ENCODE measurements at places on chromosomes 7 and 10.

DNA sequence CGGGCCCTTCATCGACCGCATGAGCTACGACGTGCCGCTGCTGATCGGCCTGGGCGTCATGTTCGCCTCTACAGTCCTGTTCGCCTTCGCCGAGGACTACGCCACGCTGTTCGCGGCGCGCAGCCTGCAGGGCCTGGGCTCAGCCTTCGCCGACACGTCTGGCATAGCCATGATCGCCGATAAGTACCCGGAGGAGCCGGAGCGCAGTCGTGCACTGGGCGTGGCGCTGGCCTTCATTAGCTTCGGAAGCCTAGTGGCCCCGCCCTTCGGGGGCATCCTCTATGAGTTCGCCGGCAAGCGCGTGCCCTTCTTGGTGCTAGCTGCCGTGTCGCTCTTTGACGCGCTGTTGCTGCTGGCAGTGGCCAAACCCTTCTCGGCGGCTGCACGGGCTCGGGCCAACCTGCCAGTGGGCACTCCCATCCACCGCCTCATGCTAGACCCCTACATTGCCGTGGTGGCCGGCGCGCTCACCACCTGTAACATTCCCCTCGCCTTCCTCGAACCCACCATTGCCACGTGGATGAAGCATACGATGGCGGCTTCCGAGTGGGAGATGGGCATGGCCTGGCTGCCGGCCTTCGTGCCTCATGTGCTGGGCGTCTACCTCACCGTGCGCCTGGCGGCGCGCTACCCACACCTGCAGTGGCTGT lies 1.2 kb downstream of the SLC18A3 start:
- DNase-seq = no peak

GRCh38 chr10:114879541-114880158 lies 58.1 kb downstream of the FHIP2A start:
- DNase-seq = peak; percentile 45

GRCh38 chr10:125160856-125161706 lies 718 bp upstream of the CTBP2 start:
- DNase-seq = no peak

- DNase-seq = no peak
Measured at GRCh38 chr7:19928247-19928646, 154.8 kb upstream of the TMEM196 start.

DNA sequence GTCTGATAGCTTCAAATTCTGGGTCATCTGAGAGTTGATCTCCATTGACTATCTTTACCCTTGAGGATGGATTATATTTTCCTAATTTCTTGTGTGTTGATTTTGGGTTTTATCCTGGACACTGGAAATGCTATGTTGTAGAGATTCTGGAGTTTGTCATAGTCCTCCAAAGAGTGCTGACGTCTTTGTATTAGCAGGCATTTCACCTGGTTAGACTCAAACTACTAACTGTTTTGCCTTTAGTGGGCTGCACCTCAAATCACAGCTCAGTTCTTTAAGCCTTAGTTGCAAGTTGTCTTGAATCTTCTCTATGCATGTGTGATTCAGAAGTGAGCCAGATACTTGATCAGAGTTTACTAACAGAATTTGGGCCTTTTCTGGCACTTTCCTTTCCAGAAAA lies 264.3 kb downstream of the RPS24 start:
- DNase-seq = no peak

GRCh38 chr7:16083931-16084330 lies 337.4 kb downstream of the CRPPA start:
- DNase-seq = no peak

DNA sequence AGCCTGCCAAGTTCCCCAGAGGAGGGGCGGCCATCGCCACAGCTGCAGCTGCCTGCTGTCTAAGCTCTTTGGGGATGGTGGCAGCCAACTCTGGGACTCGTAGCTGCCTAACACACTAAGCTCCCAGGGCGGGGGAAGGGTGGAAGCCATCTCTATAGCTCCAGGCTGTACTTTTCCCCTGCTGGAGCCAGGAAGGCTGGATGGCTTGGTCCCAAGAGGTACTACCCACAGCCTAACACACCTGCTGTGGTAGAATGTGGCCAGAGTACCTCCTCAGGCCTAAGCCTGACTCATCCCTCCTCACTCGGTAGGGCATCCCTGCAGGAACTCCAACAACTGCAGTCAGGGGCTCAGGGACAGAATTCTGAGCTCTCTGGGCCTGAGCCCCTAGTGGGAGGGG lies 151.7 kb upstream of the TAC1 start:
- DNase-seq = no peak

DNA sequence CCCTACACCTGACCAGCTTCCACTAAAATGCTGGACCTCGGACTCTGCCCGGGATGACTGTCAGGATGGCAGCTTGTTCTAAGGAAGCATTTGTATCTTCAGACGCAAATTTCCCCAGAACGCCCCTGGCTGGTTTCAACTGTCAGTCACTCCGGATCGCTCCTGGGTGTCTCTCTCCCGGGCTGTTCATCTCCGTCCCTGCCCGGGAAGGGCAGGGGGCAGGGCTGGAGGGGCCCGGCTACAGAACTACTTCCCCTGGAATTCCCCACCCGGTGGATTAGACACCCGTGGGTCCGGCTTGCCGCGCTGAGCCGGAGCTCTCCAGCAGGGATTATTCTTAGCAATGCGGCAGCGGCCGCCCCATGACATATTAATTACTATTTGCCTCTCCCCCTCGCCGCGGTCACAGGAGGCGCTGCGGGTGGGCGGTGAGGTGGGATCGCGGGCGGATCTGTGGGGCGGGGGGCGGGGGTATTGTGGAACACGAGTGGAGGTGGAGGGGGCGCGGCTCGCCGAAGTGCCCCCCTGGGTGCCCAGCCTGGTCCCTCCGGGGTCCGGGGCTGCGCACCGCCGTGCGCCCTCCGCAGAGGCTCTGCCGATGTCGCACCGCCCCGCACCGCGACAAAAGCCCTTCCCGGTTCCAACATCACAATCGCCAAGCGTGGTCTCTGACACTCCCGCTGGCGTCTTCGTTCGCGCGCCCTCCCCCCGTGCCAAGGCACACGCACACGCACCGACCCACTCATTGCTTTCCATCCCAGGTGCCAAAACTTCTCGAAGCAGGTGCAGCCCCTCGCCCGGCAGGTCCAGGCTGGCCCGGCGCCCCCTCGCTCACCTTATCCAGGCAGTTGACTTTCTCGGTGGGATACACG lies 276.1 kb upstream of the NEBL start:
- no peak for DNase-seq

GRCh38 chr7:46208635-46209525 lies 287.8 kb upstream of the IGFBP3 start:
- no peak for DNase-seq

DNA sequence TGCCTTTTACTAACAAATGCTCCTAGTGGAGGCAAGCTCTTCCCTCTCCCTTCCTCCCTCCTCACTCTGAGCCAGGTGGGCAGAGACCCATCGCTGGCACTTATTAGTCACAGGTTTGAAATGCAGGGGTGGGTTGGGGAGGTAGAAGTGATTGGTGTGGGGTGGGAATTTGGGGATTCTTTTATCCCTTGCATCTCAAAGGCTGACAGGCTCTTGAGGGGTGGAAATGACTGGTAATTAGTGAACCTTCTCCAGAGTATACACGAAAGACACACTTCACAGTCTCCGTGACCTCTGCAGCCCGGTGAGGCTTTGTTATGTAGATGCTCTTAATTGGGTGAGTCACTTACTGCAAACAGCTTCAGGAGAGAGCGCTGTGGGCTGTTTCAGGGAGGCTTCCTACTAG lies 13.9 kb upstream of the LRMDA start:
- DNase-seq = no peak

GRCh38 chr7:87046456-87046855 lies 13.0 kb downstream of the ELAPOR2 start:
- DNase-seq = no peak

GRCh38 chr7:95045236-95045923 lies 138.0 kb downstream of the PPP1R9A start:
- no peak for DNase-seq

- DNase-seq = no peak
Measured at GRCh38 chr7:11707606-11708193, 124.3 kb downstream of the THSD7A start.

DNA sequence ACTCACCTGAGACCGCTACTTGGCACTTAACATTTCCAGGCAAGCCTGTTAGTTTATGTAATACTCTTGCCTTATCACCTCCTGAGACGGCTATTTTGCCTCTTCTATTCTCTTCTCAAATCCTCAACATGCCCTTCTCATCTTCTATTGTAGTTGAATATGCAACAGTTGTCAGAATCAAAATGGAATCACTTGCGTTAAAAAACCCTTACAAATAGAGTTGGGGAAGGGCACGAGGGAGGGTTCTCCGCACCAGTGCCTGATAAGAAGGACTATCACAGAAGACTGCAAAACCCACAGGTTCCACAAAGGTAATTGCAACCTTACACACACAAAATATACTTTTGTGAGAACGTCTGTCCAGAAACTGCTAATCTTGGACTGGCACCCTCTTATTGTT lies 57.4 kb downstream of the ZNF783 start:
- no peak for DNase-seq

DNA sequence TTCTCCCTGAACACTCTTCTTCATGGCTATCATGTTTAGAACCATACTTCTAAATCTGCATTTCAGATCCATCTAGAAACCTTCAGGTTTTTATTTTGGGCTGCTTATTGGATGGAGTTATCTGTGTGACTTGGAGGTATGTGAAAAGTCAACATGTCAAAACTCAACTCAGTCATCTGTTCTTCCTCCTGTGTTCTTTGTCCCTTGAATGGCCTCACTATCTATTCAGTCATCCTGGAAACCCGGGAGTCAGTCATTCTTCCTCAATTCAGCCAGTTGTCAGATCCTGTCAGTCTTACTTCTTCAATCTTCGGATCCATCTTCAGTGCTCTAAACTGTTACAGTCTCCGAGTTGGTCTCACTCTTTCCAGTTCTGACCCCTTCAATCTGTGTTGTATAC lies 52.2 kb downstream of the VKORC1L1 start:
- DNase-seq = no peak

DNA sequence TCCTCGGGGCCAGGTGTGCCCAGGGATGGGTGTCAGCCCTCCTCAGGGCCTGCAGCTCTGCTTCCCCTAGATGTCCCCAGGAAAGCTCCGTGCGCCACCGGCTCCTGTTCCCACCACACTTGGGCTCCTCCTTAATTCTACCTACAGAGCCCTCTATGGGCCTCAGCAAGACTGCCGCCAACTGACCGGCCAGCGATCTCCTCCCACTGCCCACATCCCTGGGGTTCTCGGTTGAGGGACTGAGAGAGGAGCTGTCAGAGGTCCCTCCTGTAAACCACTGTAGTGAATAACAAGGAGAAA lies 5.3 kb upstream of the LDB3 start:
- DNase-seq = no peak

DNA sequence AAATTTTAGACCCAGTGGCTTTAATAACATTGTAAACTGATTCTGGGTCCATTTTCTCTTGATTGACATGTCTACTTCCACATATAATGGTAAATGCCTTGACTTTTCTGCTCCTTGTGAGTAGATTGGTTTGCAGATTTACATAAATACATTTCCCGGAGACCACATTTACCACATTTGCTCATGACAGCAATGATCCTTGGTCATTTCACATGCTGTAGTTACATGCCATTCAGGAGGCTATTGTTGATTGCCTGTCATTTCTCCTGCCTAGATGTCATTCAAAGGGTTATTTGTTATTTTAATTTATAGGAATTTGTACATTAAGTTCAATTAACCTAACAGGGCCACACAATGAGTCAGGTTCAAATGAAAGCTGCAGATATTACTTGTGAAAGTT lies 280.5 kb downstream of the CNTNAP2 start:
- no peak for DNase-seq

DNA sequence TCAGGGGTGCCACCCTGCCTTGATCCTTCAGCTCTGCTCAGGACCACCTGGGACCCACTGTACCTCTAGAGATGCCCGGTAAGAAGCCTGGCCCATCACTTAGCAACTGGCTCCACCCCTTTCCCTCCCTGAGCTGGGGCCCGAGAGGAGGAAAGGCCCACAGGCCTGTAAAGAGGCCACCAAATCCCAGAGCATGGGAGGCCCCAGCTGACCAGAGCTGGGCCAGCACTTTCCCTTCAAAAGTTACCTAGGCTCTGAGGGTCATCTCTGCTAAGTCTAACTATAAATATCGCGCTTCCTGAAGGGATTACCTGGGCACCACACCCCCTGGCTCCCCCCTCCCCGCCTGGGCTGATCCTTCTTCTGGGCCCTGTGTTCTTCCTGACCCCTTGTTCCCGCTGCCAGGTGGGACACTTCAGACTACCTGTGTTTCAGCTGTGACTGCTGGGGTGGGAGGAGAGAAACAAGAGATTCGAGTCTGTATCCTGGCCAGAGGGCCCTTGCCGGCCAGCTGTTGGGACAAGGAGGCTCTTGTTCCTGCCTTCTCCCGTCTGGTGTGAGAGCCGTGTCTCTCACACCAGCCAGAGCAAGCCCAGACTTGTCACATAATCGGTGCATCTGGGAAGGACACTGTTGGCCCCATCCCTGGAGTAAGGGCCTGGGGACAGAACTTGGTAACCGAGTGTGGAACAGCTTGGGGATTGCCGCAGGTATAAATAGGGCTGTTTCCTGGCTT lies 22.8 kb upstream of the ANKRD2 start:
- no peak for DNase-seq

- DNase-seq = no peak
Measured at GRCh38 chr7:148585399-148585798, 5.2 kb upstream of the C7orf33 start.

DNA sequence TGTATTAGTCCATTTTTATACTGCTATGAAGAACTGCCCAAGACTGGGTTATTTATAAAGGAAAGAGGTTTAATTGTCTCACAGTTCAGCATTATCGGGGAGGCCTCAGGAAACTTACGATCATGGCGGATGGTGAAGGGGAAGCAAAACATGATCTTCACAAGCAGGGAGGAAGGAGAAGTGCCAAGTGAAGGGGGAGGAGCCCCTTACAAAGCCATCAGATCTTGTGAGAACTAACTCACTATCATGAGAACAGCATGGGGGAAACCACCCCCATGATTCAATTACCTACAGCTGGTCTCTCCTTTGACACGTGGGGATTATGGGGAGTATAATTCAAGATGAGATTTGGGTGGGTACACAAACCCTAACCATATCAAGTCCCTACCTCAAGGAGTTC lies 85.4 kb downstream of the JAZF1 start:
- DNase-seq = no peak

Data from stimulated activated CD4-positive, alpha-beta T cell treated with anti-CD3 and anti-CD28 coated beads, Interleukin-12 subunit alpha, Interleukin-12 subunit beta, amount 100 ng/mL, for 24 hours (primary cell).